ENCODE measurements at places on chromosomes 1 and 21. TPM values are rescaled to one million over a fixed set of nuclear protein-coding genes. Genes with fewer than 3 reads are reported as not detected.

DNA sequence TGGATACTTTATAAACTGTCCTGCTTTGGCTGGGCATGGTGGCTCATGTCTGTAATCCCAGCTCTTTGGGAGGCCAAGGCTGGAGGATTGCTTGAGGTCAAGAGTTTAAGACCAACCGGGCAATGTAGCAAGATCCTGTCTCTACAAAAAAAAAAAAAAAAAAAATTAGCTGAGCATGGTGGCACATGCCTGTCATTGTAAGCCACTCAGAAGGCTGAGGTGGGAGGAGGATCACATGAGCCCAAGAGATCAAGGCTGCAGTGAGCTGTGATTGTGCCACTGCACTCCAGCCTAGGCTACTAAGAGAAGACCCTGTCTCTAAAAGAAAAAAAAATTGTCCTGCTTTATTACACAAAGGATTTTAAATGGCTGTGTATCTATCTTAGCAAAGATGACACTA, 95.2 kb downstream of the LBR start:
- no peak for DNase-seq

DNA sequence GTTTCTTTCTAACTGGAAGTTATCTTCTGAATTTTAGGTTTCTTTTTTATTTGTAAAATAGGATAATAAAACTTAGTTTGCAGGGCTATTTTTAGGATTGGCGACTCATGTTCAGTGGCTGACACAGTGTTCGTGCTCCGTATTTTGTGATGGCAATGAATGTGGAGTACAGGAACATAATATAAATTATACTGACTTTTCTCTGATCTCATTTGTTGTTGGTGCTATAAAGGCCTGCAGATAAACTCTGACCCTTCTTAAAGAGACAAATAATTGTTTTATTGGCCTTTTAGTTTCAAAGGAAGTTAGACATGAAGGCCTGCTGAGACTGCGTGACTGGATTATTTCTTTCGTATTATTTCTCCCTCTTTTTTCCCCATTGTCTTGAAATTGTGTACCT, 339.6 kb downstream of the PDE4B start:
- peak; percentile 10 for DNase-seq

- no peak for DNase-seq
Measured at GRCh38 chr1:91779548-91780021, 106.4 kb downstream of the TGFBR3 start.

- no peak for DNase-seq
Measured at GRCh38 chr1:62897788-62898187, 113.9 kb downstream of the ATG4C start.

GRCh38 chr21:43921979-43922945, 57.2 kb downstream of the AGPAT3 start:
- peak; percentile 26 for DNase-seq

Gene S100A8
- not detected for total RNA-seq

Gene SPSB1
- total RNA-seq: 16.7 TPM

Gene KRTAP10-5
- not detected for total RNA-seq

Gene RIMS3
- total RNA-seq: 0.28 TPM

- no peak for DNase-seq
Measured at GRCh38 chr1:22525211-22525610, 38.1 kb upstream of the EPHA8 start.

Gene C1orf141
- total RNA-seq: not detected

Gene RNU1-1
- under 0.01 TPM for total RNA-seq

Data from IMR-90 (cell line).